ENCODE measurements at places on chromosomes 3 and 15. TPM values are rescaled to one million over a fixed set of nuclear protein-coding genes. Genes with fewer than 3 reads are reported as not detected.

The IQCF5 gene
- total RNA-seq = not detected

The PPP2R3A gene
- total RNA-seq = 9.8 TPM

The CACNA2D2 gene
- 0.17 TPM for total RNA-seq

The CHDH gene
- total RNA-seq = 0.34 TPM

The RPSA gene
- total RNA-seq = 2,759 TPM

The FAM3D gene
- total RNA-seq = not detected

The MEX3B gene
- total RNA-seq = 7.9 TPM

The FOXB1 gene
- total RNA-seq = not detected

The C3orf80 gene
- total RNA-seq = not detected

The PIGB gene
- 8.2 TPM for total RNA-seq

The PSTPIP1 gene
- 0.84 TPM for total RNA-seq

The OR4F15 gene
- total RNA-seq = not detected

The ZDHHC19 gene
- not detected for total RNA-seq

The ATR gene
- total RNA-seq = 20.5 TPM

The AP3B2 gene
- total RNA-seq = 0.15 TPM

The IGSF11 gene
- not detected for total RNA-seq

The CLDN1 gene
- total RNA-seq = 0.59 TPM

The BSN gene
- 0.17 TPM for total RNA-seq

The SSUH2 gene
- total RNA-seq = under 0.01 TPM

The CCR5 gene
- total RNA-seq = not detected

The ZNF385D gene
- total RNA-seq = 1.3 TPM

The ROPN1 gene
- not detected for total RNA-seq

The CACNA1D gene
- under 0.01 TPM for total RNA-seq

The MME gene
- total RNA-seq = 154 TPM

The C3orf70 gene
- 0.50 TPM for total RNA-seq

The ABI3BP gene
- total RNA-seq = 4.7 TPM

The CLRN1 gene
- not detected for total RNA-seq

The GOLGA6B gene
- not detected for total RNA-seq

The CKMT1B gene
- not detected for total RNA-seq

The SCN11A gene
- not detected for total RNA-seq

The RAB6B gene
- 0.34 TPM for total RNA-seq

The OXNAD1 gene
- 11.1 TPM for total RNA-seq

The AQP9 gene
- not detected for total RNA-seq

The TJP1 gene
- 58.0 TPM for total RNA-seq

Measured in bronchus fibroblast of lung (primary cell).